ENCODE measurements at places on chromosomes 5 and 9.

DNA sequence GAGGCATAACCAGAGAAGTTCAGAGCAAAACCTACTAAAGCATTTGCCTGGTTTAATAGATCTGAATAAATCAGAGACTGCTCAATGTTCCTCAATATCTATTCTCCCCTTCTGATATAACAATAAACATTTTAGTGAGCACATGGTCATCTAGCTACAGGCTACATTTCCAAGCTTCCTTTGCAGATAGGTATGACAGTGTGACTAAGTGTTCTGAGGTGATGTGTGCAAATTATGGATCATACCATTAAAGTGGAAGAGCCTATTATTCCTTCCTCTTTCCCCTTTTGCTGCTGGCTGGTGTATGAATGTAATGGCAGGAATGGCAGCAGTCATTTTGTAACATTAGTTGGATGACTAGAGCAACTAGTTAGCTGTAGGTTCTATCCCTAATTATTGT, 285.8 kb upstream of the RASA1 start:
- no peak overlapping the region for H3K27ac ChIP-seq
- H3K36me3 ChIP-seq, result no peaks in the 10 kb centered on the region
- no peak overlapping the region for H3K4me3 ChIP-seq
- no peak for DNase-seq
- no peaks in the 10 kb centered on the region for H3K4me1 ChIP-seq

DNA sequence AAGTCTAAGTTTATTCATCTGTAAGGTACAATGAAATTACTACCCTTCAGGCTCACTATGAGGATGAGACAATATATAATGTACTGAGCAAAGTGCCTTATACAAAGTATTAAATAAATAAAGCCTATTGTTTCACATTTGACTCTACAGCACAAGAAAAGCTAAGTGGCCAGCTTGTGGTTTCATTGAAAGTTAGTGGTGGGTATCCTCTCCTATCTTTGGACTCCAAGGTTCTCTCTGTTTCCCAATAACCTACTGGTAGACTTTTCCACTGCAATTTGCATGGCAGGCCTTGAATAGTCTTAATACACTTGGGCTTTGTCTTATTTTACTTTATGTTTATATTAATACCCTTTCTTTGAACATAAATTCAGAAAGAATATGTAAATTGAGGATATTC, 262.7 kb downstream of the DEPDC1B start:
- peaks cover 3% of the 10 kb centered on the region for H3K27me3 ChIP-seq
- H3K4me3 ChIP-seq, result no peak overlapping the region
- DNase-seq, result no peak
- H3K4me1 ChIP-seq, result no peaks in the 10 kb centered on the region

DNA sequence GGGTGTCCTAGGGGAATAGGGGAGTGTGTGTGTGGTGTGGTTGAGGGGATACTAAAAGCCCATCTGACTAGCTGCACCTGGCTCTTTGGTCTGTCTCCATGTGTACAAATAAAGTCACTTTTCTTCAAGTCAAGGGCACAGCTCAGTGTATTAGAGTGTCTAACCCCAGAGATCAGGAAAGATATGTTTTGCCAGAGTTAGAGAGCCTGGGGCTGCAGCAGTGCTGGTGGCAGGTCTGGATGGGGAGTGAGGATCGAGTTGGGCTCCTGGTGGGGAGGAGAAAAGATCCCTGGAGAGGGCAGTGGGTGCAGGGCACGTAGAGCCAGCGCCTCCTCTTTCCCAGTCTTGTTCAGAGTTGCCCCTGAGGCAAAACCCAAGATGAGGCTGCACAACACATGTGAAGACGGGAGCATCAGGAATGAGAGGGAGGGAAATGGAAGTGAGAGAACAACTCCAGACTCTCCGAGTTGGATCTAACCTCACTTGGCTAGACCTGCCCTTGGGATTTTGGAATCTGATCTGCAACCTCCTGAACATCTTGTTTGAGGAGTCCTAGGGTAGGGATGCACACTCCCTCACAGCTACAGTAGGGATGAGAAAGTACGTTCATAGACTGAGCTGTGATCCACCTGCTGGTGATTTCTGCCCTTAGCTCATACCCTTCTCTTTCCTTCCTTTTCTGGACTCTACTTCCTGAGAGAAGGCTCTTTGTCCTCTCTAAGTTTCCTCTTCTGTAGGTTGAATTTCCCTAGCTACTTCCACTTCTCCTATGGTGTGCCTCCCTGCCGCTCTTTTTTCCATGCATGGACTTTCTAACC, 309.9 kb downstream of the ZSWIM6 start:
- no peak overlapping the region for H3K4me3 ChIP-seq
- H3K36me3 ChIP-seq, result no peaks in the 10 kb centered on the region
- no peaks in the 10 kb centered on the region for H3K4me1 ChIP-seq
- no peak for DNase-seq
- no peak overlapping the region for H3K27ac ChIP-seq
- H3K27me3 ChIP-seq, result no peaks in the 10 kb centered on the region

DNA sequence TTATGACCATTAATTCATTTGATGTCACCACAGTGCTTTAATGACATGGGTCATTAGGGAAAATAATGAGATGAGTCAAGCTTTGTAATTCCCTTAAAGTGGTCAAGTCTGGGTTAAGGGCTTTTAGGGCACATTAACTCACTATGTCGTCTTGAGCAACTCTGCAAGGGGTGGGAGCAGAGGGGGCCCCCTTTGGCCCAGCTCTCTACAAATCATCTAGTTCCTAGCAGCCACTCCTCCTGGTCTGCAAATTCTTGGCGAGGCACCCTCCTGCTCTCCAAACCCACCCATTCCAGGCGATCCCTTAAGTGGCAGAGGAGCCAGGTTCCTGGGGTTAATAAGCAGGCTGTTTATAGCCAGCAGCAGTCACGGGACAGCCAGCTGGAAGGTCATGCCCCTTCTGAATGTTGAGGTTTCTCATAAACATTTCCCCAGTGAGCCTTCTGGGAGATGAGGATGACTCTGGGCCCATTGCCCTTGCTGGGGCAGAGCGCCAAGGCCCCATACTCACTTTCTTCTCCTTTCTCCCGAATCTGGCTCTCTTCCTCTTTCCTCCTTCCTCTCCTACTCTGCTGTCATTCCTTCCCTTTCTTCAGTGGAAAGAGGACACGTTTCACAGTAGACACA, 14.3 kb upstream of the GPX3 start:
- H3K27ac ChIP-seq, result peak overlapping the region; percentile 59
- H3K27me3 ChIP-seq, result no peaks in the 10 kb centered on the region
- no peak overlapping the region for H3K4me3 ChIP-seq
- DNase-seq, result peak; percentile 48

- H3K4me3 ChIP-seq, result no peak overlapping the region
- H3K27me3 ChIP-seq, result no peaks in the 10 kb centered on the region
- H3K36me3 ChIP-seq, result no peaks in the 10 kb centered on the region
- no peak overlapping the region for H3K27ac ChIP-seq
- DNase-seq, result no peak
- H3K4me1 ChIP-seq, result no peaks in the 10 kb centered on the region
Observed at GRCh38 chr9:103816146-103816545, 278.0 kb upstream of the SMC2 start.

DNA sequence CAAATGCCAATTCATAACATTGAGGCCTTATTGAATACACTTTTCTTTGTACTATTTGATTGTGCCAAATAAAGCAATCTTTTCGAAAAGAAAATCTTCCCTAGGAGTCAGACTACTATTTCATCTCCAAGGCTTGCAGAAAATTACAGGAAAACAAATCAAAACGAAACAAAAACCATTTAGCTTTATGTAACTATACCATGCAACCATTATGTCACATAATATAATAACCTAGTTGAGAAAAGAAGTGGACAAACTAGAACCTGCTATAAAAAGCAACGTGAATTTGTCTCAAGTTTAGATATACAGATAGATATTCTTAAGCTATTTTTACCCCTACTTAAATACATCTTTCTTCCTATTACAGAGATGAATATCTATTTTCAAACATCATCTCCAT, 18.0 kb downstream of the HTR4 start:
- H3K4me3 ChIP-seq, result no peak overlapping the region
- no peaks in the 10 kb centered on the region for H3K27me3 ChIP-seq
- no peak for DNase-seq
- no peak overlapping the region for H3K27ac ChIP-seq
- peaks cover 7% of the 10 kb centered on the region for H3K4me1 ChIP-seq

GRCh38 chr5:179459771-179460170, 90.6 kb upstream of the RUFY1 start:
- no peak for DNase-seq
- no peaks in the 10 kb centered on the region for H3K36me3 ChIP-seq
- H3K27me3 ChIP-seq, result no peaks in the 10 kb centered on the region
- no peak overlapping the region for H3K27ac ChIP-seq
- no peaks in the 10 kb centered on the region for H3K4me1 ChIP-seq
- no peak overlapping the region for H3K4me3 ChIP-seq

- H3K27ac ChIP-seq, result no peak overlapping the region
- DNase-seq, result no peak
- H3K36me3 ChIP-seq, result no peaks in the 10 kb centered on the region
- H3K27me3 ChIP-seq, result no peaks in the 10 kb centered on the region
- H3K4me3 ChIP-seq, result no peak overlapping the region
Observed at GRCh38 chr5:14421851-14422250, 159.7 kb upstream of the OTULINL start.

DNA sequence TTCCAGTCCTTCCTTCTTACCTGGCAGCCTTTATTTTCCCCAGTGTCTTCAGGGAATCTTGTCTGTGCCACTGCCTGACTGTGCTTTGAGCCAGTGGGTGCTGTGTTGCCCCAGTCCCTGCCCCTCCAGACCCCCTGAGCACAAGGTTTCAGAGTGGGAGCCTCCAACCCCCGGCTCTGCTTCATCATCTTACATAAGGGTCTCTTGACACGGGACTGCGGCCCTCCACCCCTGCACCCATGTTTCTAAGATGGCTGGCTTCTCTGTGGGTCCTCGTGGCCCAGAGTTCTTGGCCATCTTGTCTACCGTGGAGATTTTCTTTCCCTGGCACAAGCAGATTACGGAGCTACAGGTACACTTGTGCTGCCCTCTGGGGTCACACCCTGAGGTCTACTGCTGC, 194.1 kb downstream of the CACNA1B start:
- no peak overlapping the region for H3K27ac ChIP-seq
- no peak overlapping the region for H3K4me3 ChIP-seq
- H3K4me1 ChIP-seq, result no peaks in the 10 kb centered on the region
- no peaks in the 10 kb centered on the region for H3K27me3 ChIP-seq

DNA sequence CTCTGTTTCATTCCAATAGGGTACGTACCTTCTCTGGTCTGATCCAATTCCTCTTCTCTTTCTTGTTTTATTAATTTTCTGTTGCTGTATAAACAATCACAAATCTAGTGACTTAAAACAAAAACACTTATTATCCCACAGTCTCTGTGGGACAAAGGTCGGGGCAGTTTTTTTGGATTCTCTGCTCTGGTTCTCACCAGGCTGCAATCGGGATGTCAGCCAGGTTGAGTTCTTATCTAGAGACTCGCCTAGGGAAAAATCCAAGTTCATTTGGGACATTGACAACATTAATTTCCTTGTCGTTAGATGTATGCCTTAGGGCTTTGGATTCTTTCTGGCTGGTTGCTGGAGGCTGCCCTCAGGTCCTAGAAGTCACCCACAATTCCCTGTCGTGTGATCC, 430.5 kb upstream of the RORB start:
- no peak overlapping the region for H3K27ac ChIP-seq
- no peak overlapping the region for H3K4me3 ChIP-seq
- no peaks in the 10 kb centered on the region for H3K27me3 ChIP-seq
- no peaks in the 10 kb centered on the region for H3K4me1 ChIP-seq
- no peaks in the 10 kb centered on the region for H3K36me3 ChIP-seq
- no peak for DNase-seq

- no peaks in the 10 kb centered on the region for H3K27me3 ChIP-seq
- DNase-seq, result peak; percentile 24
- no peaks in the 10 kb centered on the region for H3K4me1 ChIP-seq
Observed at GRCh38 chr9:34744295-34745221, 34.6 kb upstream of the CCL21 start.

DNA sequence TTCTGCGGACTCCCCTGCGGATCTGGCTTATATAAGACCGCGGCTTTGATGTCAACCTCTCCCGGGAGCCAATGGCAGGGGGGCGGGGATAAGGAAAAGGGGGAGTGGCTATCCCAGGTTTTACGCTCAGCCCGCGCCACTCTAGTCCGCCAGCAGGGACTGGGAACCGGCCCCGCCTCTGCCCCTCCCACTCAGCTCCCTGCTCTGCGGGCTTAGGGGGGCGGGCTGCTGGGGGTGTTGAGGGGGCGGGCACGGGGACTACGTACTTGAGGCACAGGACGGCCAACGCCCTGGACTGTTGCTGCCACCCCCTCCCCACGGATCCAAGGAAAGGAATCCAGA, at the start of gene HAND1:
Gene HAND1, minus strand, starts transcription at position 4 of the 342 bp plus-strand sequence. CDS start 219 bp downstream, outside the sequence.
- H3K4me3 ChIP-seq, result peak within 1 kb of the TSS; percentile 55
- no peaks in the 10 kb centered on the region for H3K36me3 ChIP-seq
- H3K27me3 ChIP-seq, result peaks cover 98% of the 10 kb centered on the region
- peak; percentile 88 for DNase-seq
- H3K27ac ChIP-seq, result peak within 1 kb of the TSS; percentile 48

GRCh38 chr5:38456657-38457399, 99.6 kb downstream of the LIFR start:
- no peak overlapping the region for H3K4me3 ChIP-seq
- H3K36me3 ChIP-seq, result no peaks in the 10 kb centered on the region
- H3K27me3 ChIP-seq, result no peaks in the 10 kb centered on the region
- DNase-seq, result no peak
- no peak overlapping the region for H3K27ac ChIP-seq

- no peaks in the 10 kb centered on the region for H3K36me3 ChIP-seq
- H3K27me3 ChIP-seq, result no peaks in the 10 kb centered on the region
- H3K27ac ChIP-seq, result peak overlapping the region; percentile 47
- H3K4me1 ChIP-seq, result peaks cover 5% of the 10 kb centered on the region
- DNase-seq, result peak; percentile 69
- H3K4me3 ChIP-seq, result peak overlapping the region; percentile 89
Observed at GRCh38 chr5:129460936-129461710, 1.0 kb downstream of the ADAMTS19 start.

- no peaks in the 10 kb centered on the region for H3K36me3 ChIP-seq
- H3K4me1 ChIP-seq, result no peaks in the 10 kb centered on the region
- H3K4me3 ChIP-seq, result no peak overlapping the region
- DNase-seq, result no peak
Observed at GRCh38 chr5:912280-913091, 19.8 kb downstream of the TRIP13 start.
